NCI-H774 (cell line): ENCODE measurements at places on chromosomes 2 and 18.

DNA sequence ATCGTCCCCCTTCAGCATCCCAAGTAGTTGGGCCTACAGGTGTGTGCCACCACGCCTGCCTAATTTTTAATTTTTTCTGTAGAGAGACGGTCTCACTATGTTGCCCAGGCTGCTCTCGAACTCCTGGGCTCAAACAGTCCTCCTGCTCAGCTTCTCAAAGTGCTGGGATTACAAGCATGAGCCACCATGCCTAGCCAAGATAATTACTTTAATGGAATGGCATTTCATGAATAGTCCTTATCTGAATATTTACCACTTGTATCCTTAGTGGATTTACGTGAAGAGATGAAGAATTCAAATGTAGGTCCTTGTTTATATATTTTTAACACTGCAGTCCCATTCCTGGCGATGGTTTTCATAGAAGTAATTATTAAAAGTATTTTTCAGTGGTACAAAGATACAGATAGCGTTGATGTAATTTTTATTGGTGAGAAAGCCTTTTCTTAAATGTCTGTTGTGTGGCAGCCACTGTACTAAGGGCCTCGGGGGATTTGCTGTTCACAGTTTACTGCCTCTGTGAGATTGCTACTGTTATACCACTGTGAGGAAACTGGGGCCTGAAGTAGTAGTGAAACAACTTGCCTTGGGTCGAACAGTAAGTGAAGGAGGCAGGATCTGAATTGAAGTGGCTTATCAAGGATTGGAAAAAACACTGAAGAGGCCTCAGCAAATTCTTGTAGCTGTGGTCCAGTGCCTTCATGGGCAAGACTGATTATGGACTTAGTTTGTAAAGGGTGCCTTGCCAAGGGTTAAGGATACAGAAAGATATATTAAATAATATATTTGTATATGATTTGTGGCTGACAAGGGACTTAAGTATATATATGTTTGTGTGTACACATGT, 151.2 kb downstream of the PRPF40A start:
- DNase-seq: no peak

DNA sequence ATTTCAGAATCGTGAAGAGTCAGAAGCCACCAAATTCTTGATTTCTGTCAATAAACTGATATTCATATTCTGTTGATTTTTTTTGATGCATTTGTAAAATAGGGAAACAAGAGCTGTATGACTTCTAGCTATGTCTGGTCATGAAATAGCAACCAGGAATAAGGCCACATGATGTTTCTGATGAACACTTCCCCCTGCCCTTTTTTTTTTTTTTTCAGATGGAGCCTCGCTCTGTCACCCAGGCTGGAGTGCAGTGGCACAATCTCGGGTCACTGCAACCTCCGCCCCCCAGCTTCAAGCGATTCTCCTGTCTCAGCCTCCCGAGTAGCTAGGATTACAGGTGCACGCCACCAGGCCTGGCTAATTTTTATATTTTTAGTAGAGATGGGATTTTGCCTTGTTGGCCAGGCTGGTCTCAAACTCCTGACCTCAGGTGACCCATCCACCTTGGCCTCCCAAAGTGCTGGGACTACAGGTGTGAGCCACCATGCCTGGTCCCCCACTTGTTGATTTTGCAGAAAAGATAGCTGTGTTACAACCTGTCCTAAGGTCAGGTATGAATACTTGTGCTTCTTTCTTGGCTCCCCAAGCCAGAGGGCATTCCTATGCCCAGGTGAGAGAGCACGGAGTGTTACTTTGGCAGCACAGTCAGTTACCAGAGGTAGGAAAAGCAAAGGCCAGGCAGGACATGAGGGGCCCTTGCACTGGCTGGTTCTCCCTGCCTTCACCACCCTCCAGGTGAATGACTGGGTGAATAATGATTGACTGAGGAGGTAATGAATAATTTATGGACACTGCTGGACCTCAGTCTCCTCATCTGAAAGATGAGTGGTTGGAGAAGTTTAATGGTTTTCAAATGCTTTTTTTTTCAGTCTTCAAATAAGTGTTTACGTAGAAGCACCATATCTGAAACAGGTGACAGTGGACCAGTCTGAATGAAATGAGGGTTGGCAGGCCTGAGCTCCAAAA, 39.6 kb downstream of the PAX8 start:
- DNase-seq: no peak

GRCh38 chr18:54130631-54131030, 93.8 kb downstream of the MBD2 start:
- no peak for DNase-seq

DNA sequence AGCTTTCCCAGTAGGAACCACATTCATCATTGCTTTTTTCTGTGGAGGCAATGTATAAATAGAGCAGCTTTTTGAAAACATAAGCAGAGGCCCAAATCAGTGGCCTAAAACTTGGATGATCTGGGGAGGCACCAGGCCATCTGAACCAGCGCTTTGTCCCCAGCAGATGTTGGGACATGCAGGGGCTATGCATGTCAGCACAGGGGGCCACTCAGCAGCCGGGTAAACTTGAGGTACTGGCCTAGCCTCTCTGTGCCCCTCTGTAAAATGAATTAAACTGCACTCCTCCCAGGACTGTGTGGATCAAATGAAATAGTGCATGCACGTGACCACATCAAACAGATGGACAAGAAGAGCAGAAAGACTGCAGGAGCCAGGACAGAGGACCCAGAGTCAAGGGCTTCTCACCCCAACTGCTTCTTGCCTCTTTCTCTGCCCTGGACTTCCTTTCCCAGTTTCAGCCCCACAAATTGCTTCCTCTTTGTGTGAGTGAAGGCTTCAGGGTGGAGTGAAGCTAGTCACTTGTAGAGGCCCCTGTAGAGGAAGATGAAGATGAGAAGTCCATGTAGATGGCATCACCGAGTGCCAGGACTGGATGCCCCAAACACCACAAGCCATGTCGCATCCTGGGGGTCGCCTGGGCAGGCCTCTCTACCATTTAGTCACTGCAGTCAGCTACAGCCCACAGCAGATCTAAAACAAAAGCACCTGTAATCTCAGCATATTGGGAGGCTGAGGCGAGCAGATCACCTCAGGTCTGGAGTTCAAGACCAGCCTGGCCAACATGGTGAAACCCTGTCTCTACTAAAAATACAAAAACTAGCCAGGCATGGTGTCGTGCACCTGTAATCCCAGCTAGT, 53.2 kb downstream of the IMPA2 start:
- DNase-seq: no peak

- no peak for DNase-seq
Observed at GRCh38 chr18:2312440-2312839, 258.9 kb downstream of the METTL4 start.

DNA sequence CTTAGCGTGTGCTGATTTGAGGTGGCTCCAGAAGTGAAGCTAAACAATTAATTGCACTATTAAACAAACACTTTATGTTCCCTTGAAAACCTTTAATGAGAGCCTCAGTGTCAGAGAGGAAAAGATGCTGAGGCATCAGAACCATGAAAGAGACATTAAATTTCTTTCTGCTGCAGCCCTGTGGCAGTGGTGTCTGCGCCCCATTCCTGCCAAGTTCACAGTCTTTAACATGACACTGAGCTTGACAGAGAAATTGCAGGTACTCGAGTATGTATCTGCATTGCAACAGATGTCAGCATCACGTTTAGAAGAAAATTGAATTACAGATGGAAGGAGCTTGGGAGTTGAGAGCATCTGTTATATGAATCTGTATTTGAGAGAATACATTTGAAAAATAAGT, 111.3 kb upstream of the CREB1 start:
- no peak for DNase-seq

DNA sequence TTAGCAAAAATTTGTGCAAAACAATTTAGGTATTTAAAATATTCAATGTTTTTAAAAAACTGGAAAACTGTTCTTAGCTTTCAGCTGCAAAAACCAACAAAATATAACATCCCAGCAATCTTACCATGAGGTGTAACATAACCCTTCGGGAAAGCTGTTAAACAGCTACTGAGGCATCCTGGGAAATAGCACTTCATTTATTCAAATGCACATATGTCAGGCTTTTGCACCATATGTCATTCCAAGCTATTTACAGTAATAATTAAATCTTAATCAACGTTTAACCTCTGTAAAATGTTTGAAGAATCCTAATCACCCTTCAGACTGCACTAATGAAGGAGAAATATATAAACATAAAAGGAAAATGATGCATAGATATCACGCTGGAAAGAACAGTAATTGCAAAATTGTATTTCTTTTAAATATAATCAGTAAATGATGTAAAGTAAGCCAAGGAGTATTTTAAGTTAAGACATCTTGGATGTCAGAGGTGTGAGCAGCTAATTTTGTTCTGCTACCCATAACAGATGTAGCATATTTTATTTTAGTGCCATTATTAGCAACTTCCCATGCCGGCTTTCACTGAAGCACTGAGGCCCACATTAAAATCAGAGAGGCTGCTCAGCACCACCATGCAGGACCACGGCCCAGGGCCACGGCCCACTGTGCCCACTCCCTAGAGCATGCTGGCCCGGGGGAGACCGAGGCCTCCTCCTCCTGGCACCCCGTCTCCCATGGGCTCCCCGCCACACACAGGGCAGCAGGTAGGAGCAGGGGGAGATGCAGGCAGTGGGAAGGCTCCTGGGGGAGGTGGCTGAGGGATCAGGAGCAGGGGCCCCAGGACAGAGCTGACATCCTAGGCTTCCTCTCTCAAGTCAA, 30.9 kb downstream of the EMX1 start:
- DNase-seq: no peak

DNA sequence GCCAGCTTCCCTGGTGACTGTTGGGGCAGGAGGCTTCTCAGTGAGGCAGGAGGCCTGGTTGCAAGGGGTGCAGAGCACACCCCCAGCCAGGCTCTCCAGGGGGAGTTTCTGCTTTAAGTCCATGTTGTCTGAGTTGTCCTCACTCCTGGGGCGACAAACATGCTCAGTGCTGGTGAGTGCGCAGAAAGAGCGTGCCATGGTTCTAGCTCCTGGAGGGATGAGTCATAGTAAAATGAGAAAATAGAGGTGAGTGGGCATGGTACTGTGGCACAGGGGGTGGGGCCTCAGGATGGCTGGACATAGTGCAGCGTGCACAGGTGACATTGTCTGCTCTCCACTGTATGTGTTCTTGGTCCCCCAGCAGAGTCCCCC, 457.2 kb upstream of the HS6ST1 start:
- no peak for DNase-seq

DNA sequence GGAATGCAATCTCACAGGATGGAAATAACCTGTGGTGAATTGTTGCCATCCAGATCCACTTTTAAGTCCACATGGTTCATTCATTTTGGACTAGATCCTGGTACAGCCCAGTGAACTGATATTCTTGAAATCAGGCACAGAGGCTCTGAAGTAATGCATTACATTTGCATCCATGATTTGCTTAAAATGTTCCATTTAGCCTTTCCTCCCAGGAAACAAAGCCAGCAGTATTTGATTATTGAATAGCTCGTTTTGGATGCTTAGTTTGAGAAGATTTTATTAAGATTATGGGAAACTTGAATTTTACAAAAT, 995.8 kb upstream of the CDH2 start:
- DNase-seq: no peak

GRCh38 chr2:232022718-232023117, 61.2 kb downstream of the DIS3L2 start:
- no peak for DNase-seq

GRCh38 chr2:202038471-202039277, 5.0 kb downstream of the FZD7 start:
- DNase-seq: no peak

GRCh38 chr2:168034616-168035015, 212.8 kb downstream of the STK39 start:
- DNase-seq: no peak

GRCh38 chr2:15359716-15360531, 201.2 kb downstream of the NBAS start:
- no peak for DNase-seq

GRCh38 chr2:233033672-233034071, 1.2 kb downstream of the NEU2 start:
- DNase-seq: no peak

GRCh38 chr2:142865924-142866323, 11.5 kb upstream of the KYNU start:
- no peak for DNase-seq

GRCh38 chr2:106858810-106859209, 27.2 kb downstream of the ST6GAL2 start:
- DNase-seq: no peak

- no peak for DNase-seq
Observed at GRCh38 chr18:58338141-58338540, 290.8 kb downstream of the ALPK2 start.

DNA sequence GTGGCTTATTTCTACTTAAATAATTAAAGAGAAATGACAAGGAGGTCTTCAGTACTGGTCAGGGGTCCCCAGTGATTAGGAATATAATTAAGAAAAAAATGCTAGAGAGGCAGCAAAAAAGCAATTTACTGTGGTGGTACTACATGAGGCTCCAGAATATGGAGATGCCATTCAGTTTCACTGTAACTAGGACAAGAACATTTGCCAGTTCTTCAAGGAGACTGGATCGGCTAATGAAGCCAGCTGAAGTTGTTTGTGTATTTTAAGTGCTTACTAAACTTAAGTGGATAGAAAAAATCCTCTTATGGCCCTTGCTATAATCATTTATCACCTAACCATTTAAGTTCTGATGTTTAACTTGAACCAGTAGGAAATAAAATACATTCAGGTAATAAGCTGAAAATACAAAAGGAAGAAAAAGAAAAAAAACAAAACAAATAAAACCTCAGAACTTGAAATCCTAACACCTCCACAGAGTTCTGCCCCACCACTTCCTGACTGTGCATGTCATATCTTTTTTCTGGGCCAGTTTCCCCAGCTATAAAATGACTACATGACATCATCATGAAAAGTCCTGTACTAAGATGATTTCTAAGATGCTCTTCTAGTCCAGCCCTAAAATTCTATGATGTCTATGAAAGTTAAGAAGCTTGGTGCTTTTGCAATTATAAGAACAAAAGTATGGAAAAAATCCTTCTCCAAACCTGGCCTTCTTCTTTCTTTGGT, 98.0 kb downstream of the TRABD2A start:
- DNase-seq: no peak
